CD4-positive, alpha-beta T cell treated with Interleukin-15 for 4 hours (primary cell): ENCODE measurements at places on chromosomes 2 and 18.
A peak's percentile ranks its signal among the peaks of the same experiment; 100 is the strongest.

- peak; percentile 36 for DNase-seq
These were observed 63.2 kb downstream of the ZEB2 start for GRCh38 chr2:144456680-144457079.

- no peak for DNase-seq
These were observed 270.7 kb downstream of the ALK start for GRCh38 chr2:29650631-29651097.

- no peak for DNase-seq
These were observed 18.7 kb upstream of the SCYGR1 start for GRCh38 chr2:227406177-227407031.

- DNase-seq, result no peak
These were observed 214.3 kb upstream of the NXPH2 start for GRCh38 chr2:138994502-138994901.

GRCh38 chr2:13768274-13768673 lies 864.2 kb upstream of the LRATD1 start:
- DNase-seq, result no peak

DNA sequence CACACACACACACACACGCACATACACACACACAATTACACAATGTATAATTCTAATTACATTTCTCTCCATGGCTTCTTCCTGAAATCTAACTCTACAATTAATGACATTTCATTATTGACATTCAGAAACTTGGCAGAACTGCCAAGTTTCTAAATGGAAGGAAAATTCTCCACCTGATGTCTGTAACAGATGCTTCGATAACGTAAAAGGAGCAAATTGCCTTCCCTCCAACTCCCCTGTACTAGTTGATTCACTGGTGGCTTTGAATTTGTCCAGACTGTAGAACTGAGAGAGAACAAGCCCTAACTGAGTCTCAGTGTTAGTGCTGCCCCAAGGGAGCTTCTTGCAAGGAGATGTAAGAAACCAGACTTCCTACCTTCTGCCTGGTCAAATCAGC lies 255.1 kb upstream of the TMEM200C start:
- DNase-seq, result no peak

- no peak for DNase-seq
These were observed 153.2 kb downstream of the HAUS1 start for GRCh38 chr18:46257366-46257765.

DNA sequence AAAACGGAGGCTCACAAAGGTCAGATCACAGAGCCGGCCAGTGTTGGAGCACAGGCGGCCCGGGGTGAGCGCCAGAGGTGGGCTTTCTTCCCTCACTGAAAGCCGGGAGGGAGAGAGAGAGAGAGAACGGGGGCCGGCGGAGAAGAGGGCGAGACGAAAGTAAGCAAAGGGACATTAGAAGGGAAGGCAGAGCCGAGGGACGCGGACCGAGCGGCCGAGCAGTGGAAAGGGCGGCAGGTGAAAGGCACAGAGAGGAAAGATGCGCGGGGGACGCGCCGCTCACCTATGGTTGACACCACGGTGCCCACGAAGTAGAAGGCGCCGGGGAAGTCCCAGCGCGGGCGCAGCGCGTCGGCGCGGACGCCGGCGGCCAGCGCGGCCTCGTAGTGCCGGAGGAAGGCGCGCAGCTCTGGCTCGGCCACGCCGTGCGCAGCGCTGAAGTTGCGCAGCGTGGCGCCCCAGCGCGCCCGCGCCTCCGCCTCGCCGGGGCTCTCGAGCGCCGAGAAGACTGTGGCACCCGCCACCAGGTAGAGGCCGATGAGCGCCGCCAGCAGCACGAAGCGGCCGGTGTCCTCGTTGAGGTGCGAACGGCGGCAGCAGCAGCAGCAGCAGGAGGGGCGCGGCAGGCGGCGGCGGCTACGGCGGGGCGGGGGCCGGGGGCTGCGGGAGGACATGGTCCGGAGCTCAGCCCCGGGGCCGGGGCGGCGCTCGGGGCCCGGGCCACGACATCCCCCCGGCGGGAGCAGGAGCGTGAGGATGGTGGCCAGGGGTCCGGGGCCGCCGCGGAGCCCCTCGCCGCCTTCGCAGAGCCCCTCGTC lies 166.9 kb downstream of the MSH2 start:
- DNase-seq, result no peak

GRCh38 chr2:239163688-239164334 lies 237.0 kb downstream of the HDAC4 start:
- DNase-seq, result no peak
